ENCODE measurements at places on chromosomes 16 and 17.

DNA sequence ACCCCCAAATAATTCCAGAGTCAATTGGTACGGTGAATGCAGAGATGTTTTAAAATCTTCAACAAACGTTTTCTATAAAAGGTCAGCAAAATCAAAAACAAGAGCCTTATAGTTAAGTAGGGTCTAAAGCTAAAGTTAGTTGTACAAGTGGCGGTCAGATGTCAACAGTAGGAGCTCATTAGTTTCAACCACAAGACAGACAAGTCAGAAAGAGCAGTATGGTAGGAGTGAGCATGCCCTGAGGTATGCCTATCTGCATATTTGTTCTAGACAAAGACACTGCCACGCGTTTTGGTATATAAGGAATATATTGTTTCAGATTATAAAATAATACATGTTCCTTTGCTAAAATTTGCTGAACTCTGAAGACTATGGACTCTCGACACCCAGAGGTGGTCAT, 431.5 kb upstream of the KIF2B start:
- no peak for DNase-seq

- no peak for DNase-seq
These were observed 2.7 kb downstream of the ULK2 start for GRCh38 chr17:19865021-19865420.

DNA sequence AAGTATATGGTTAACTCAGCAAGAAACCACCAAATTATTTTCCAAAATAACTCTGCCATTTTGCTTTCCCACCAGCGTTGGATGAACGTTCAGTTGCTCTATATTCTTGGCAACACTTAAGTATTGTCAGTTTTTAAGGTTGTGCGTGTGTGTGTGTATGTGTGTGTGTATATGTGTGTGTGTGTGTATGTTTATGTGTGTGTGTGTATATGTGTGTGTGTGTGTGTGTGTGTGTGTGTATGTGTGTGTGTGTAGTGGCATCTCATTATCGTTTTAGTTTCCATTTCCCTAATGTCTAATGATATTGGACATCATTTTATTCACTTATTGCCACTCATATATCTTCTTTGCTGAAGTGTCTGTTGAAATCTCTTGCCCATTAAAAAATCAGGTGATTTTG, 11.2 kb upstream of the SMTNL2 start:
- DNase-seq: no peak

DNA sequence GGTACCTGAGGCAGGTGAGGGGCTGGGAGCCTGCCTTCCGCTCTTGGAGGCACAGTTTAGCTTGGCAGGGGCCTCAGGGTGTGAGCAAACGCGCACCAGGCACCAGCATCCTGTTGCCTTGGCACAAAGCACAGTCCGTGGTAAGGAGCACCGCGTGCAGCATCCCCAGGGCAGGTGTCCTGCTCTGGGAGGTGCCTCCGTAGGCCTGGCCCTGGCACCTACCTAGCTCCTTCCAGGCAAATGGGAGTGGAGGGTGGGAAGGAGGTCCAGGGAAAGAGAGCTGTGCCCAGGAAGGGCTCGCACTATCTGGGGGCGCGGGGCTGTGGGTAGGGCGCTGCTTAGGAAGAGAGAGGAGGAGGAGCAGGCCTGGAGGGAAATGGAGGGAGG, 3.1 kb upstream of the GSE1 start:
- no peak for DNase-seq

GRCh38 chr16:22139732-22140131, 22.6 kb upstream of the SDR42E2 start:
- DNase-seq: no peak

- no peak for DNase-seq
These were observed 1286.8 kb upstream of the CDH8 start for GRCh38 chr16:63323055-63323454.

- no peak for DNase-seq
These were observed 88.8 kb downstream of the CYLD start for GRCh38 chr16:50830698-50831097.

DNA sequence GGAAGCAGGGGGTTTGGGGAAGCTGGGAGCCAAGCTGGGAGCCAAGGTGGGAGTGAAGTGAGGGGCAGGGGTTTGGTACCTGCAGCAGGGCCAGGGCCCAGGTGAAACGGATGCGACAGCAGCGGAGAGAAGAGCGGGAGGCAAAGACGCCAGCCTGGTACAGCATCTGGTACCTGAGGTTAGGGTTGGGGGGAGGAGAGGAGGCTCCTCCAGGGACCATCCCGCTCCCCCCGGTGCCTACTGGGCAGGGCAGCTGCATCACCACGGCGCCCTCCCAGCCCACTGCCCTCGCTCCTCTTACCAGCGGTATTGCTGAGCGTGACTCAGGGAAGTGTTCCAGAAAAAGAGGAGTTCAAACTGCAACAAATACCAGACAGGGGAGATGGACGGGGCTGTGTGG, 9.8 kb downstream of the CLN3 start:
- no peak for DNase-seq

GRCh38 chr17:9598661-9599060, 22.2 kb downstream of the CFAP52 start:
- DNase-seq: no peak

DNA sequence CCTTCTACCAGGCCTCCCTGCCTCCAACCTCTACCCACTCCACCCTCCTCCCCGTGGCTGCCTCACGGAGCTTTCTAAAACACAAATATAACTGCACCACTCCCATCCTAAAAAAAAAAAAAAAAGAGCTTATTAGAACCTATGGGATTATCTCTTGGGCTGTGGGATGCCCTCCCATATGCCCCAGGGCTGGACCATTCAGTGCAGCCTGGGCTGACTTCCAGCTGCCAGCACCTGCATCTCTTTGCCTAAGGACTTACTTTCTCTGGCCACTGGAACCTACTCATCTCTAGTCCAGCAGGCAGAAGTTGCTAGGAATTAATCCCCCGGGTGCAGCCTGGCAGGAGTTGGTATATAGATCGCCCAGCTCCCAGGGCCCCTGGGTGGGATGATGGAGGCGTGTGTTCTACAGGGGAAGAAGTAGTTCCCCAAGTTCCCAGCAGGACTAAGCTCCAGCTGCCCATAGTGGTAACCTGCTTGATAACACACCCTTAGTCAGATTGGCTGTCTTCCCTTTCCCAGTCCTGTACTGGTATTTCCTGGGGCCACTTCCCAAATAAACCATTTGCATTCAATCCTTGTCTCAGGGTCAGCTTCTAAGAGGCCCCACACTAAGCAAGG, 10.3 kb downstream of the MPP3 start:
- DNase-seq: no peak

GRCh38 chr16:72812672-72813071, 235.3 kb downstream of the ZFHX3 start:
- DNase-seq: no peak

GRCh38 chr16:89473791-89474414, 16.5 kb downstream of the ANKRD11 start:
- no peak for DNase-seq

- DNase-seq: no peak
These were observed 49.8 kb upstream of the ZCCHC14 start for GRCh38 chr16:87542531-87543102.

- no peak for DNase-seq
These were observed 784.6 kb upstream of the EEF2KMT start for GRCh38 chr16:5882087-5882640.

DNA sequence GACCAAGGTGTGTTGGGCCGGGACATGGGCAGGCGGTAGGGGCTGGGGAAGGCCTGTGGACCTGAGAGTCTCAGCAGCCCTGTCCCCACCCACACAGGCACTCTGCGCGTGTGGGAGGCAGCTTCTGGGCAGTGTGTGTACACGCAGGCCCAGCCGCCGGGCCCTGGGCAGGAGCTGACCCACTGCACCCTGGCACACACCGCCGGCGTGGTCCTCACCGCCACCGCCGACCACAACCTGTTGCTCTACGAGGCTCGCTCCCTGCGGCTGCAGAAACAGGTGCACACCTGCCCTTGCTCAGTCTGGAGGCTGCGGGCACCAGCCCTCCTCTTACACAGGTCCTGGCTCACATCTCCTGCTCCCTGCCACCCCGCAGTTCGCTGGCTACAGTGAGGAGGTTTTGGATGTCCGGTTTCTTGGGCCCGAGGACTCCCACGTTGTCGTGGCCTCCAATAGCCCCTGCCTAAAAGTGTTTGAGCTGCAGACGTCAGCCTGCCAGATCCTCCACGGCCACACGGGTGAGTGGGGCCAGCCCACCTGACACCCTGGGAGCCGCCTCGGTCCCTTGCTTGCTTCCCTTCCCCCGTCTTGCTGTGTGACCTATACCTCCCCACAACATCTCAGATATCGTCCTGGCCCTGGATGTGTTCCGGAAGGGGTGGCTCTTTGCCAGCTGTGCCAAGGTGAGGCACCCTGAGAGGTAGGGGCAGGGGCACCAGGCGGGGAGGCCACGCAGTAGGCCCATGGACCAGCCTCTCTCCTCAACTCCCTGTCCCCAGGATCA, 3.8 kb downstream of the TBL3 start:
- DNase-seq: no peak

DNA sequence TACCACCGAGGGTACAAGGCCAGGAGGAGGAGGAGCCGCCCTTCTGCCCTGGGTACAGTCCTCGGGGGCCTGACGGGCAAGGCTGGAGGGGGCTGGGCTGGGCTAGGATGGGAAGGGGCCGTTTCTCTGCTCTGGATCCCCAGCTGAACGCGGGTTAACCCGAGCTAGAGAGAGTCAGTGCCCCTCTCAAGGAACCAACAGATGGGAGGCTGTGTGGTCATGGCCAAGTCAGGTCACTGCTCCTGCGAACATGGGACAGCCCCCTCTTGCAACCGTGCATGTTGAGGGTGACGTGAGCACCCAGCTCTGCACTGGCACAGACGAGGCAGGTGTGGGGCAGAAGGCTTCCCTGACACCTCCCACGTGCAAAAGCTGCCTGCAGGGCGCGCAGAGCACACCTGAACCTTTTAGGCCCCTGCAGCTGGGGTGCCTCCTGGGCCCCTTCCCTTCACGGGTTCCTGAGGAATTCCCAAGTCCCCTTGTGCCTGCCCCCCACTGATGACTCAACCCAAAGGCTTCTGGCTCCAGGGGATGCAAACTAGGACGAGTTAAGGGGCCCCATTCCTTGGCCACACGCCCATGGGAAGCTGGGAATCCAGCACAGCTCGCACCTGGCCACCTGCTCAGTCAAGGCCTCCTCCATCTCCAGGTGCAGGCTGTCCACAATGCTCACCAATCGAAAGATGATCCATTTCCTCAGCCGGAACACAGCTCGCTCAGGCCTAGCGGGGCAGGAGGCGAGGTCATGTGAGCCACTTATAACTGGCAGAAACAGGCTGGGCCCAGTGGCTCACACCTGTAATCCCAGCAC, 6.3 kb downstream of the MYBBP1A start:
- DNase-seq: no peak

GRCh38 chr17:80105762-80106161, 4.4 kb downstream of the GAA start:
- peak; percentile 47 for DNase-seq

DNA sequence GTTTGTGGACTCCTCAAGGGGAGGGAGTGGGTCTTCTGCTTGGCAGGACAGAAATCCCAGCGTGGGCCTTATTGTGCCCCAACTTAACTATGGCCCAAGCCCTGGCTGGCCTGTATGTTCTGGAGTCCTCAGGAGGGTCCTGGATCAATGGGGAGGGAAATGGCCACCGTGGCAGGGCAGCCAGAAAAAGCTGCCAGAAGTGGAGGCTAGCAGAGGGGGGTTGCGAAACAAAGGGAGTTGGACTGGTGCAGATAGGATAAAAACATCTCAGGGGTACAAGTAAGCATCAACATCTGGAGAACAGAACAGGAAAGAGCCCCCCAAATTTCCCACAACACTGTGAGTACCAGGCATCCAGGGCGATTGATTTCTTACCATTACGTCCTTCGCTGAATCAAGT, 3.7 kb upstream of the CACNG1 start:
- DNase-seq: no peak

GRCh38 chr16:3215601-3216262, 19.2 kb downstream of the ZNF200 start:
- DNase-seq: no peak
